T-cell (primary cell): ENCODE measurements at places on chromosomes 1 and 21.

DNA sequence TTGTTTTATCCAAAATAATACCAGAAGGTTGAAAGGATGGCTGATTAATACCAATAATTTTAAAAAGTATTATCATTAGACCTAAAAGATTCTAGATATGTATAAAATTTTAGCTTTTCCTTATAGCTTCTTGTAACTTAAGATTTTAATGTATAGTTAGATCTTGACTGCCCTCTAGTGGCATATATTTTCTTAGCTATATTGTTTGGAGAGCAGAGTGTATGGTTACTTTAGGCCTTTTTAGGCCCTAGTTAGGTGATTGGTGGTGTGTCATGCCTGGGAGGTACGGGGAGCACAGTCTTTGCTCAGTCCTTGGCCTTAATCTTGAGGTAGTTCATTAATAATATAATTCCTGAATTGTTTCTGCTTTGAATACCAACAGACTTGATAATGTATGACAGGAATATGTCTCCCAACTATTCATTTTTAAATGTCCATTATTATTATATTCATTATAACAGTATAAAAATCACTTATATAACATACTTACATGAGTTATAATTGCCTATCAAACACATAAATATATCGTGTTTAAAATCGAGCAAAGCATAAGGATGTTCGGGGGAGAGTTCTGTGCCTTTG, 328.4 kb downstream of the ZP4 start:
- no peak overlapping the region for H3K4me3 ChIP-seq
- no peaks in the 10 kb centered on the region for H3K36me3 ChIP-seq
- H3K4me1 ChIP-seq = no peaks in the 10 kb centered on the region
- no peaks in the 10 kb centered on the region for H3K27me3 ChIP-seq
- no peak for DNase-seq

- no peaks in the 10 kb centered on the region for H3K4me1 ChIP-seq
- H3K27me3 ChIP-seq = peaks cover 4% of the 10 kb centered on the region
- H3K36me3 ChIP-seq = no peaks in the 10 kb centered on the region
- no peak overlapping the region for H3K27ac ChIP-seq
- no peak overlapping the region for H3K4me3 ChIP-seq
- no peak for DNase-seq
These were observed 6.8 kb upstream of the BCAS2 start for GRCh38 chr1:114588196-114588689.

GRCh38 chr1:93504247-93505033, 56.5 kb downstream of the FNBP1L start:
- no peaks in the 10 kb centered on the region for H3K36me3 ChIP-seq
- no peak overlapping the region for H3K27ac ChIP-seq
- H3K27me3 ChIP-seq = peaks cover 3% of the 10 kb centered on the region
- DNase-seq = no peak

DNA sequence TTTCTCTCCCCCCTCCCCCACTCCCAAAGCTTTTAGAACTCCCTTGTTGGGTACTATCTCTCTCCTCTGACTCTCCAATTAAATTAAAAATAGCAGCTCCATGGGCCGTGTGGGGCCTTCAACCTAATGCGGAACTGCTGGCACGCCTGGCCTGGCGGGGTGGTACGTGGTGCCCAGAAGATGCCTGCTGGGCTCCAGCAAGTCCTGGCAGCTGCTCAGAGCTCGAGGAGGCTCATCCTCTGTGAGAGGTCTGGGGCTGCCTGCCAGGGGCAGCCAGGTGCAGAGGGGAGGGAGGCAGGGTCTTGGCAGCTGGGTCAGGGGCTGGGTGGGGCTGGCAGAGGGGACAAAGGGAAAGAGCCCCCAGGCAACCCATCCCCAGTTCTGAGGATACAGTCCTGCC, 74.4 kb downstream of the ACTL8 start:
- no peaks in the 10 kb centered on the region for H3K36me3 ChIP-seq
- H3K4me1 ChIP-seq = no peaks in the 10 kb centered on the region
- no peak for DNase-seq
- H3K27me3 ChIP-seq = peaks cover 29% of the 10 kb centered on the region
- H3K27ac ChIP-seq = no peak overlapping the region

DNA sequence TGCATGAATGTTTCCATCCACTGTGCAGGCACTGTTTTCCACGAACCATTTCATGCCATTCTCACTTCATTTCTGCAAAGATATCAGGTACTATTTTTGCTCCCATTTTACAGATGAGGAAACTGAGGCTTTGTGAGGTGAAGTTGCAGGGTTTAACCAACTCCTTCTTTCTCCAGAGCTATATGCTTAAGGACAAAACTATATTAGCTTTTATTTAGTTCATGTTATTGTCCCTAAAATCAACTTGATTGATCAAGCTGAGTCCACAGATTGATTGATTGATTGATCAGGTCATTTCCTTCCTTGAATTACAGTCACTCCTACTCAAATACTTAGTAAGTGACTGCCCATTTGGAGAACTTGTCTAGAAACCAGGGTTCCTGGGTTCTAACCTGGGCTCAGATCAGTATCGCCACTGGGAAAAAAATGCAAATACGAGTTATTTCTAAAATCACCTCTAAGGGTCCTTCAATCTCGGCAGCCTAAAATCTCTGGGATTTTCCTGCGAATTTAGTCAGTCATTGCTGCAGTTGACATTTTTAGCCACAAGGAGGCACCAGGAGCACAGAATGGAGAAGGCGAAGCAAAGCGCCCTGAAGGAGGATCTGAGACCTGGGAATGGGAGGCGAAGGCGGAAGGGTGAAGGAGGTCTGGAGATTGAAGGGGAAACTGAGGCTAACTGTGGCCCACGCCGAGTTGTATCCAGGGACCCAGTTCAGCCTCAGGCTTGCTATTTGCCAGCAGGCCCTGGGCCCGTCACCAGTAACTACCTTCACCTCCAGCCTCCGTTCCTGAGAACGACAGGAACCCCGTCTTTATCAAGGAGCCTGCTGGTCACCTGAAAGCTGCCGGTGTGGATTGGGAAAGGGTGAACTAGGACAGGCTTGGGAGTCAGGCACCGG, 14.3 kb upstream of the MUL1 start:
- H3K36me3 ChIP-seq = no peaks in the 10 kb centered on the region
- peak; percentile 32 for DNase-seq
- no peaks in the 10 kb centered on the region for H3K4me1 ChIP-seq
- no peak overlapping the region for H3K4me3 ChIP-seq
- H3K27ac ChIP-seq = no peak overlapping the region

DNA sequence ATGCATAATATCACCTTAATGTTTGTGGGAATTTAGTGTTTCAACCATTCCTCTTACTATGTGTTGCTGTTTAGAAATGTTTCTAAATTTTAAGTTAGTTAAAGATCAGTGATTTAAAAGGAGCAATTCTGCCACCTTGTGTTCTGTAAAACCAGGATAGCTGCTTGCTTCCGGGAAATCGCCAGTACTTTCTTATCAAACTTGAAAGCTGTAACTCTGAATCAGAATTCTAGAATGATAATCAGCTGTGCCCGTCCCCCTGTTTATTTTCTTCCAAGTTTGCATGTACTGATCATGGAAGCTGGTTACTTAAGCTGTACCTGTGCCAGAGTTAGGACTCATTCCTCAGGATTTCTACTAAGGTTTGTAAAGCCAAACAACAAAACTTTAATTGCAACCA, 656.4 kb downstream of the LTN1 start:
- no peak overlapping the region for H3K27ac ChIP-seq
- H3K27me3 ChIP-seq = no peaks in the 10 kb centered on the region
- DNase-seq = no peak
- no peaks in the 10 kb centered on the region for H3K4me1 ChIP-seq
- H3K36me3 ChIP-seq = no peaks in the 10 kb centered on the region
